Left lung (tissue), 14 donors: ENCODE measurements at places on chromosomes 1 and 21. TPM values are rescaled to one million over a fixed set of nuclear protein-coding genes. Genes with fewer than 3 reads are reported as not detected.

DNA sequence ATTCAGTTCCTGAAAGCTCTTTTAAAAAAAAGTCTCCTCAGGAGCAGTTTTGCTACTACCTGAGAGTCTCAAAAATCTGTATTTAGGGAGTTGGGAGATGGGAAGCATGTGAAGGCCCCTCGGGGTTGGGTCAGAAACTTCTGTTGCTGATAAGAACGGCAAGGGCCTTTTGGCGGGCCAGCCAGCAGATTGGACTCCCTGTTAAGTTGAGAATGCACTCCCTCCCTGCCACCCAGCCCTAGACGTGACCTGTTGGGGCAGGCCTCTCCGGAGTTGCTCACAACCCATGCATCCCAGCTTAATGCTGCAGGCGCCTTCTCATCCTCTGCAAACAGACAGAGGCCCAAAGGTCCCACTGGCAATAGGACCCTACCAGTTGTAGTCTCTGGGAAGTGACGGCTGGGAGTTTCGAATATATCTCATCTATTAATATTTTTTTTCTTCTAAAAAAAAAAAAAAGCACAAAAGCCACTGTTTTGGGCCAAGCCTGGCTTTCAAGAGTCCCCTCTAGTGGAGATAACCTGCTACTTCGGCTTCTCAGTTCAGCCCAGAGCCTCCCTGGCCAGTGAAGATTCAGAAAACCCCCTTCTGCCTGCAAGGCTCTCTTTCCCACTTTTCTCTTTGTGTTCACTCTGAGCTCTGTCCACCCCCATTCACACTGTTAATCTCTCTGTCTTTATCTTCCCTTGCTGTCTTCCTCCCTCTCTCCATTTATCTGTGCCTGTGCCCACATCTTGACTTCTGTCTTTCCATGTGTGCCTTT lies 5.3 kb downstream of the PLXNA2 start:
- DNase-seq, result peak; percentile 59

DNA sequence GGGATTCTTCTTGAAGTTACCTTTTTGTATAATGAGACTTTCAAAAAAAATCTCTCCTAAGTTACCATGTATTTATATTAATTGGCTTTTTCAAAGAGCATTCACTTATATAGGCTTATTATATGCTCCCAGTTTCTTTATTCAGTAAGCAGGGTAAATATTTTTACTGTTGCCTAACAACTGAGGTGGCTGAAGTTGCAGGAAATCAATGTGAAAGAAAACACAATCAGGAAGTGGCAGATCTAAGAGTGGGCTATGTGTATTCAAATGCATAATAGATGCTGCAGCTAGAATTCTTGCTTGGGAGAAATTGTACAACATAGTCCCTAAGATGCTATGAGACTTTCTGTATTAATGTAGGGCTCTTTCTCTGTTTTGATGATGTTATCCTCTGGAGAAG lies 606.9 kb downstream of the NUF2 start:
- no peak for DNase-seq

GRCh38 chr1:81554534-81554933 lies 246.2 kb upstream of the ADGRL2 start:
- DNase-seq, result no peak

CHI3L1 gene
- 1.2 TPM for polyA plus RNA-seq

GCSAML gene
- polyA plus RNA-seq, result 0.17 TPM
